ENCODE measurements at places on chromosomes 11 and 22. TPM values are rescaled to one million over a fixed set of nuclear protein-coding genes. Genes with fewer than 3 reads are reported as not detected.

The SNX32 gene
- 1.1 TPM for total RNA-seq

The LDHAL6A gene
- not detected for total RNA-seq

The PRDM11 gene
- 1.2 TPM for total RNA-seq

The HOATZ gene
- total RNA-seq = not detected

The PIK3IP1 gene
- total RNA-seq = 26.4 TPM

The OR4A16 gene
- not detected for total RNA-seq

The KCNQ1OT1 gene
- total RNA-seq = 0.29 TPM

The SOX6 gene
- not detected for total RNA-seq

The BAIAP2L2 gene
- total RNA-seq = 27.3 TPM

The FIBP gene
- total RNA-seq = 170 TPM

The GSTT2 gene
- total RNA-seq = 1.2 TPM

The PLEKHA7 gene
- total RNA-seq = 0.71 TPM

The ALDH3B1 gene
- 61.7 TPM for total RNA-seq

The OSM gene
- not detected for total RNA-seq

The MS4A6A gene
- total RNA-seq = not detected

The POTEH gene
- not detected for total RNA-seq

The OR51B5 gene
- total RNA-seq = not detected

The C11orf16 gene
- not detected for total RNA-seq

The ARHGEF17 gene
- 26.5 TPM for total RNA-seq

The MAFF gene
- total RNA-seq = 26.2 TPM

The KRTAP5-2 gene
- not detected for total RNA-seq

The SLC1A2 gene
- total RNA-seq = 0.29 TPM

Data from myometrial cell (primary cell).